ENCODE measurements at places on chromosomes 5 and 9.

GRCh38 chr5:177133853-177134696, 502 bp downstream of the NSD1 start:
- DNase-seq = no peak

GRCh38 chr5:99315413-99316183, 386.8 kb upstream of the CHD1 start:
- no peak for DNase-seq

- DNase-seq = no peak
Observed at GRCh38 chr9:90822866-90823265, 21.2 kb downstream of the SYK start.

DNA sequence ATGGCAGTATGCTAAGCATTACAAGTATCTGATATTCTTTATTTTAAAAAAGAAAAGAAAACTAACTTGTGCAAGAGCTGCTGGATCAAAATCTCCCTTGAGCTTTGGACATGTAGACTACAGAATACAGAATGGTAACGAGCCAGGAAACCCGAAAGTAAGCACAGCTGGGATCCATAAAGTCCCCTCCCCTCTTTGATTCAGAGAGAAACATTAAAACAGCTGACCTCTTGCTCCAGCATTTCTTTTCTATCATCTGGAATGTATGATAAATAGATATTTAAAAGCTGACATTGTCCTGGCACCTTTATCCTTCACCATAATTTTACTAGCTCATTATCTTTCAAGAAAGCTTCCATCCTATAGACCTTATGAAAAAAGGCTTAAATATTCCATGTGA, 28.2 kb upstream of the LPAR1 start:
- peak; percentile 13 for DNase-seq

DNA sequence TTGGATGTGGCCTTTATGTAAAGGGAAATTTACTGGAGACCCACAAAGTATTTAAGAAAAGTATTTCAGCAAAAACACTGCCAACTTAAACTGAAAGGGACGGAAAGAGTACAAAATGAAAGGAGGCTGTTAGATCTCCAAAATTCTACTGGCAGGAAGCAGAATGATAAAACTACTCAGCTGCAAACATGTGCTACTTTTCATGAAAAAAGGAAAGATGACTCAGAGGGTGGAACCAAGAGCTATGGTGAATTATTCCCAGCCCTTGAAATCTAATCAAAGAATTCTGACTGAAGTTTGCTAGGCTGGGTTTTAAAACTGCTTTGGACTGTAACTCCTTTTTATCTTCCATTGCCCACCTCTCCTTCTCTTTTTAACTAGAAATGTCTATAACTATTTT, 58.6 kb upstream of the ZBED3 start:
- DNase-seq = peak; percentile 50

DNA sequence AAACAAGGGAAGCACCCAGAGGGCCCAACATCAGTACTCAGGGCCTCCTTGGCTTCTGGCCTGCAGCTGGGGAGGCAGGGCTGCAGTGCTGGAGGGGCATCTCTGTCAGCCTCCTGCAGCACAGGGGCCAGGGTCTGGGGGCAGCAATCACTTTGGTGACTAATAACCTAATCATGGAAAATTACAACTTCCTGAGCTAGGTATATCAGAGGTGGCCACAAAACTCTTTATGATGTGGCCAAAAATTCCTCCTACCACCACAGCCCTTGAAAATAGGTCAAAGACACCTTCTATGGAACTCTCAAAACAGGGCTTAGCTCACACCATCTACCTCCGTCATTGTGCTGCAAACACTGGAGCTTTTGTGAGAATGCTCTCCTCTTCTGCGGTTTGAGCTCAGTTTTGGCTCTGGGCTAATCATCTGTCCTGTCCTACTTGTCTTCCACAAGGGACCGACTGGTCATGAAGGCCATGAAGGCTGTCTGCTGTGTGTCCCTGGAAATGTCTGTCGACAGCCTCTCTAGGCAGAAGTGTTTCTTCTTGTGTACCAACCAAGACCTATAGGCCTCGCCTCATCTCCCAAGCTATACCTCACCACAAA, 28.6 kb downstream of the CSF2 start:
- DNase-seq = no peak

Measured in AG08395 (cell line).